Fibroblast of lung (primary cell): ENCODE measurements at places on chromosomes 7 and 10.

GRCh38 chr10:14656052-14656730 lies 118.5 kb downstream of the FAM107B start:
- no peak for DNase-seq

DNA sequence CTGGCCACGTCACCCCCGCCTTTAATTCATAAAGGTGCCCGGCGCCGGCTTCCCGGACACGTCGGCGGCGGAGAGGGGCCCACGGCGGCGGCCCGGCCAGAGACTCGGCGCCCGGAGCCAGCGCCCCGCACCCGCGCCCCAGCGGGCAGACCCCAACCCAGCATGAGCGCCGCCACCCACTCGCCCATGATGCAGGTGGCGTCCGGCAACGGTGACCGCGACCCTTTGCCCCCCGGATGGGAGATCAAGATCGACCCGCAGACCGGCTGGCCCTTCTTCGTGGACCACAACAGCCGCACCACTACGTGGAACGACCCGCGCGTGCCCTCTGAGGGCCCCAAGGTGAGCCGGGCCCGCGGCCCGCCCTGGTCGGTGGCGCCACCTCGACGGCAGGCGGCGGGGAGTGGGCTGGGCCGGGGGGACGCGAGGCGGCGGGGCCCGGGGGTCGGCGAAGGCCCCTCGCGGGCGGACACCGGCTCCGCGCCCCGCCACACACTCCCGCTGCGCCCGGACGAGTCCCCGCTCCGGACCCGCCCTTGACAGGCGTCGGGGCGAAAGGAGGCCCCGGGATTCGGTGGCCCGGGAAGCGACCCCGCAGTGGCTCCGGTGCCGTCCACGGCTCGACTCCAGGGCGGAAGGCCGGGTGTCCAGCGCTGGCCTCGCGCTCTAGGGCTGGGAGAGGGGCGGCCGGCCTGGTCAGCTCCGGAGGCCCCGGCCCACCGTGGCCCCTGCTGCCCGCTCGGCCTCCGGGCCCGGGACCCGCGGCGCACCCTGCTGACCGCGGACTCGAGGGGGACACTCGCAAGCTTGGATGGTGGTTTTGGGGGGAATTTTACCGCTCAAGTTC lies 557 bp downstream of the BAG3 start:
- DNase-seq = no peak

GRCh38 chr10:12547301-12547771 lies 198.0 kb downstream of the CAMK1D start:
- no peak for DNase-seq

DNA sequence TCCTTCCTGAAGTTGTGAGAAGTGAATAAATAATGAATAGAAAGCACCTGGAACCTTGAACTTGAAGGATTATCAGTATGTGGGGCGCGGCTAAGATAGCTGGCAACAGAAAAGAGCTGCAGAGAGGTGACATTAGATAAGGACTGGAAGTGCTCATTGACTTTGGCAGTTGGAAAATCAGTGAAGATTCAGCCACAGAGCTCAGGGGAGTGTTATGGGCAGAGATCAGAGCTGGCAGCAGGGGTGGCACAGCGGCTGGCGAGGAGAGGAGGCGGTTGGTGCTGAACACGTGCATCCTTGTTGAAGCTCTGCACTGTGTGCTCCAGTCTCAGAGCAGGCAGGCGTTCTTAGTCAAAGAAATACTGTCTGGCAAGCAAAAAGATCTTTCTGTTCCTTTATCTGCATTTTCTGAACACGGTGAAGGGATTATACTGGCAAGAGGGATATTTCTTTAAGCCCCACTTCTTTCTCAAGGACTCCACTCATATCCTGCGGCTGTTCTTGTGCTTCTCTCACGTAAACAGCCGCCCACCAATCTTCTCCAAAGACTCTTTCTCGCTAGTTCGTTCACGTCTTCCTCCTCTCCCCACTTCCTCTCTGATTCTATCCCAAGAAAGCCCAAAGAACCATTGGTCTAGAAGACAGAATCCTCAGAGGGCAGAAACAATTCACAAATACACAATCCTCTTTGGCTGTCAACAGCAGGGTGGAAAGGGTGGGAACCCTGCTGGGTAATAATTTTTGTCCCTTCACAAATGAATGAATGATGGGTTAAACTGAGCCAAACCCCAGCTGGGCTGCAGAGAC lies 38.6 kb upstream of the ADD3 start:
- no peak for DNase-seq

GRCh38 chr10:116521424-116522290 lies 24.1 kb upstream of the PNLIP start:
- peak; percentile 57 for DNase-seq

GRCh38 chr7:38846280-38846679 lies 62.7 kb downstream of the VPS41 start:
- no peak for DNase-seq

GRCh38 chr7:27532314-27532713 lies 130.4 kb downstream of the HIBADH start:
- peak; percentile 60 for DNase-seq

- no peak for DNase-seq
Observed at GRCh38 chr10:12888470-12888869, 113.0 kb downstream of the CCDC3 start.

GRCh38 chr7:45223078-45223477 lies 65.5 kb downstream of the RAMP3 start:
- DNase-seq = no peak

DNA sequence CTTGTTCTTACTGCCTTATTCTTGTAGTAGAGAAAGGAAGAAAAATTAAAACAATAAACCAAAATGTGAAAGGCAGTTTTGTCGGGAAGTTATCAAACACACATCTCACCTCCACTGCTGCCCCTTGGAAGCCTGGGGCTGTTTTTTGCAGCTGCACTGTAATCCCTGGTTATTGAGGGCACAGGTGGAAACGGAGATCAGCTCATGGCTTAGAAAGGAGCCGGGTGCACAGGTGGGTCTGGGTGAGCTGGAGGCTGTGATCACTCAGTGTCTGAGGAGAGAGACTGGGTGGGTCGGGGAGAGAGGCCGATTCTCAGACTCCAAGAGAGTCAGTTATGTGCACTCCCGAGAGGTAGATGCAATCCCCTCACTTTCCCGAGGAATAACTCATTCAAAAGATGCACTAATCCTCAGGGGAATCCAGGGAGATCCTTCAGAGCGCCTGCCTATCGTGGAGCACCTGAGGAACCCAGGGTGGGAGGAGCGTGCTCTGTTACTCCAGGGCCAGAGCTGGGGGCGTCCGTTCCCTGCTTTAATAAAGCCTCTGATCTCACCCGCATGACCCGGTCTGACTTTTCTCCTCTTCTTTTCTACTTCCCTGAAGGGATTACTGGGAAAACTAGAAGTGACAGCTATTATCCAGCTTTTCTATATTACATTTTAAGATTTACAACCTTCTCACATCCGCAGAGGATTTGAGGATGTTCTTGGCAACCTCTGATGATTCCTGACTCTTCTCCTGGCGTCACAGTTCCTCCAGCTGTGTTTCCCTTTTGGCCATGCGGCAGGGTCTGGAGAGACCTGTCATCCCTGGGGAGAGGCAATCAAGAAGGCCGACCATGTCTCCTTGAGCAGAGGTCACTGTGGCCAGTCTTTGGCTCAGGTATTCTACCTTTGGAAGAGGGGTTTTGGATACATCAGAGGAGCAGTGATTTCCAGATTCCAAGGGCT lies 82.1 kb downstream of the CAMK1D start:
- DNase-seq = no peak

DNA sequence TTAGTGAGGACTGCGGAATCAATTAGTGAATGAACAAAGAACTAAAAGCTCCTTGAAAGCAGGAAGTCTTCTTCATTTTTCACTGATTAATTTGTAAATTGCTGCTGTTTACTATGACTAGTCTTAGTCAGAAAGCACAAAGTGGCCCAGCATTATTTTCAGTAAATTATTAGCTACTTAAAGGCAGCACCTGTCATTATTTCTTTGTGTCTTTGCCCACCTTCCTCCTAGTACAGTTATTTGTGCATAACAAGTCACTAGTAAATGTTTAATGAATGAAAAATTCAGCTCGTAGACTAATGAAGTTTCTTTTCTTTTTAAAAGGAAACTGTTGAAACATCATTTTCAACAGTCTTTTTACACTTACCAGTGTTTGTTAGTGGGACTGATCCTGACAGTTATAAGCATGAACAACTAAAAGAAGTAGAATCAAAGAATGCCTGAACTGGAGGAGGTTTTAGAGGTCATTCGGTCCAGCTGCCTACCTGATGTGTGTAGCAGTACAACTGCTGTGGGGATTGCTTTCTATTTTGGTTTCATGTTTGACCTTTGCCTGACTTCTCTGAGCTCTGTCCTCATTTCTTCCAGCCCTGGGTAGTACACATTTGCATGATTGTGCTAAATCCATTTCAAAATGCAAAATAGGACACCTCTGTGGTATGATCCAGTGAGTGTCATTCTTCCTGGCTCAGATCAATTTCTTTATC lies 140.0 kb upstream of the PHYHIPL start:
- no peak for DNase-seq

- no peak for DNase-seq
Observed at GRCh38 chr7:21616091-21616490, 73.3 kb downstream of the DNAH11 start.

- DNase-seq = peak; percentile 79
Observed at GRCh38 chr7:143381427-143382125, 431 bp downstream of the ZYX start.

DNA sequence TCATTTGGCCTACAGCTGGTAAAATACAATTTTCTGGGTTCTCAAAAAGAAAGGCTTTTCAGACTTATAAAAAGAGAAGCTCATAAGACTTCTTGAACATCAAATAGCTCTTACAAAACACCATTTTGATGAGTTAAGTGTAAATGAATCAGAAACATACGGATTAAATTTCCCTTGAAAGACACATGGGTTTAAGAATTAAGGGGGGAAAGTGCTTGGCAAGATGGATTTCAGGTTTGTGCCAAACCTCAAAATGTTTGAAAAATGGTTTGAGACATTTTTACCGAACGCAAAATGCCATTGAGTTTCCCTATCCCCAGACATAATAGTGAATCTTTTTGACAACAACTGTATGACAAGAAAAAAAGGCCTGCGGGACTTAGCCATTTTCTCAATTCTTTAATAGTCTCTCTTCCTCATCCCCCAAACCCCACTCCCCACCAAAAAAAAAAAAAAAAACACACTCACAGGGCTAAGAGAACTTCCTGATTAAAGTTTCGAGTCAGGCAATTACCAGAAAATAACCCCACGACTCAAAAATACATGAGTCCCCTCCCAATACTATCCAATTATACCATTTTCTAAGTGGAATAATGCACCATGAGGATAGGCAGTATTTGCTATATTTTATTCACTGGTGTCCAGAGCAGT lies 260.1 kb downstream of the TRIL start:
- peak; percentile 37 for DNase-seq

- DNase-seq = no peak
Observed at GRCh38 chr7:295155-296154, 5.5 kb downstream of the FOXL3 start.

- peak; percentile 24 for DNase-seq
Observed at GRCh38 chr10:101331956-101332355, 22.0 kb upstream of the BTRC start.

GRCh38 chr10:3785851-3786271 lies 852 bp upstream of the KLF6 start:
- peak; percentile 37 for DNase-seq

DNA sequence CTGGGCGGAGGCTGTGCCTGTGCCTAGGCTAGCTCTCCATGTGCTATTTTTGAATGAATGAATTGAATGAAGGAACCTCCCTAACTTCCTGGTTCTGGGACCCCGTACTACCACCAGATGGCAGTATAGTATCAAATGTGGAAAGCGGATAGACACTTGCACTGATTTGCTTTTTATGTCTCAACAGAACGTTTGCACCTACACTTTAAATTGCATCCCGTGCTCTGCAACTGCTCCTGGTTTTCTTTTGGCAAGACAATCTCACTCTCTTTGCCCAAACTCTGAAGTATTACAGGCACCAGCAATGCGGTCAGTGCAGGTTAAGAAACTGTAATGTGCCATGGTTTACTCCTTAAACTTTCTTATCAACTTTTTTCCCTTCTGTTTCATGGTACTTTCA lies 6.5 kb downstream of the FZD8 start:
- DNase-seq = peak; percentile 76

DNA sequence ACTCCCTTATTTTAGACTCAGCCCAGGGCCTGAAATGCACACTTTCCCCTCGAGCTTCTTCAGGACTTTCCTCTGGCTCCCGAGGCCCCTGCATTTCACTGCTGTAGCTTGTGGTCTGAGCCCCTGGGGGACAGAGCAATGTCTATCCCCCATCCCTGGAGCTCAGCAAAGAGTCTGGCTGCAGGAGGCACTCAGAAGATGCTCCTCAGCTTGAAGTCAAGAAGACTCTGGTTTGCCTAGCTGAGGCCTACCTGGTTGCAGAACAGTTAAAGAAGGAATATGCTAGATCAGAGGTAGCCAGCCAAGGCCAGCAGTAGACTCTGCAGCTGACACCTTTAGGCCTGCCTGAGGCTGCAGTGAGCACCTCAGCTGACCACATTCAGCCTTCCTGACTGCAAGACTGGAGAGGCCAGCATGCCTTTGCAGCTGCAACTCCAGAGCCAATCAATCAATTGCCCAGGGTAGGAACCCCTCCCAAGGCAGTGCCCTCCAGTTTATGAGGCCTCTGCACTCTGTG lies 36.9 kb upstream of the IKZF1 start:
- DNase-seq = no peak

DNA sequence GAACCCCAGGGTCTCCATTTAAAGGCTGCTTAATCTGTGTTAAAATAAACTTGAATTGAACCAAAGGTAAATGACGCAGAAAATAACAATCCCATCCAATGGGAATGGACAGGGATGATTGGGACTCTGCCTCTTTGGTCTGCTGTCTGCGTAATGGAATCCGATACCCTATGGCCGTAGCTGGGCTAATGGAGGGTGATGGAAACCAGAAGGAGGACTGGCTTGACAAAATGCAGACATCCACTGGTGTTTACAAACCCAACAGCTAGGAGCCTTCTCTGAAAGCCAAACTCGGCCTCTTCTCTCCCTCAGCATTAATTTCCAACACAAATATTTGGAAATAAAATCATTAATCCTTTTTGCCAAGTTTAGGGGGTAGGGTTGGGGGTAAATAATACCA lies 162.2 kb upstream of the CHST15 start:
- no peak for DNase-seq

GRCh38 chr10:69382382-69383117 lies 34.2 kb downstream of the TACR2 start:
- DNase-seq = peak; percentile 98
